ENCODE measurements at places on chromosomes 1 and 21.

- DNase-seq, result no peak
Measured at GRCh38 chr1:206636671-206637070, 1.3 kb downstream of the DYRK3 start.

DNA sequence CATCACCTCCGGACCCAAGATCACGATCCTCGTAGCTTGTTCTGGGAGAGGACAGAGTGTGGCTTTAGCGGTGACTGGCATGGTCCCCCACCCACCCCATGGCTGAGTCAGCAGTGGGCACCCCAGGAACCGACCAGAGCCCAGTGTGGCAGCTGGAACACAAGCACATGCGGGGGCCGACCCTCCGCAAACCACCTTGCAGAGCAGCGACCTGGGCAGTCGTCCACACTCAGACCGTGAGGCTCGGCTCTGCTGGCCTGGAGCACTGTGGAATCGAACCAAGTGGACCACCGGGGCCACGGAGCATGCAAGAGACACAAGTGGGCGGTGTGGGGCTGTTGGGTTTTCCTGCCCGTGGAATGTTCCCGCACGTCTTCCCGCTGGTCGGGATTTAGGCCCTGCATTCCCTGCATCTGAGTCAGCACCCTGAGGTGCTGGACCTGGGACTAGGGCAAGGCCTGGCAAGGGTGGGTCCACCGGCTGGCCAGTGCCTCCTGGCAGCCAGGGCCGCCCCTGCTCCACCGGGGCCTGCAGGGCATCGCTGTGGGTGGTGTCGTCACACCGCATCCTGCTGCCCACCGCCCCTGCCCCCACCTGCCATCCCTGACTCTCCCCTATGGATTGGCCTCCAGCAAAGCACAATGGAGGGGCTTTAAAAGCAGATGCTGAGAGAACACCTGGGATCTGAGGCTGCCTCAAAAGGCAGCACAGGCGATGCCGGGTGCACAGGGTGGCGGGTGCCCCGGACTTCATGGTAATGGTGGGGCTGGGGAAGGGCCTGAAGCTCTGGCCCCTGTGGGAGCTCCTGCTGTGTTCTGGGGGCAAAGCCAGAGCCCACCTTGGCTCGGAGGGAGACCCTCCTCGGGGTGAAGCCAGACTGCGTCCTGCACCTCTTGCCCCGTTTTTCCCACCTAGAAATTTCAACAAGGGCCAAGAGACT lies 18.5 kb downstream of the MORN1 start:
- DNase-seq, result no peak

GRCh38 chr1:216119600-216119999 lies 303.6 kb downstream of the USH2A start:
- DNase-seq, result peak; percentile 31

DNA sequence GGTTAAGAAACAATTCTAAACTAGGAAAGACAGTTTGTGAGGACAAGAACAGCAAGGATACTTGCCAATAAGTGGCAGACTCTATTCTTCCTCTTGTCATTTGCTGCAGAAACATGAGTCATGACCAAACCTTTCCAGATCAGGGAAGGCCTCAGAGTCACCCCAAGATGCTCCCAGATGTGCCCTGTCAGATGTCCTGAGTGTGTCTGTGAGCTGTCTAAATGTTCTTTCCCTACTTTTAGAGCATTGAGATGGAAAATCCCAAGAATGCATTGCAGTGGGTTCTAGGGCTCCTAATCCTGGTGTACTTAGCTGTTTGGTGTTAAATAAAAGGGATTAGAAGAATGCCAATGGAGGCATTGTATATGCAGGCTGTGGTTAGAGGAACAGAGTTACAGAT lies 57.5 kb upstream of the KIAA0040 start:
- no peak for DNase-seq

- DNase-seq, result no peak
Measured at GRCh38 chr1:32257227-32257508, 6.1 kb downstream of the LCK start.

DNA sequence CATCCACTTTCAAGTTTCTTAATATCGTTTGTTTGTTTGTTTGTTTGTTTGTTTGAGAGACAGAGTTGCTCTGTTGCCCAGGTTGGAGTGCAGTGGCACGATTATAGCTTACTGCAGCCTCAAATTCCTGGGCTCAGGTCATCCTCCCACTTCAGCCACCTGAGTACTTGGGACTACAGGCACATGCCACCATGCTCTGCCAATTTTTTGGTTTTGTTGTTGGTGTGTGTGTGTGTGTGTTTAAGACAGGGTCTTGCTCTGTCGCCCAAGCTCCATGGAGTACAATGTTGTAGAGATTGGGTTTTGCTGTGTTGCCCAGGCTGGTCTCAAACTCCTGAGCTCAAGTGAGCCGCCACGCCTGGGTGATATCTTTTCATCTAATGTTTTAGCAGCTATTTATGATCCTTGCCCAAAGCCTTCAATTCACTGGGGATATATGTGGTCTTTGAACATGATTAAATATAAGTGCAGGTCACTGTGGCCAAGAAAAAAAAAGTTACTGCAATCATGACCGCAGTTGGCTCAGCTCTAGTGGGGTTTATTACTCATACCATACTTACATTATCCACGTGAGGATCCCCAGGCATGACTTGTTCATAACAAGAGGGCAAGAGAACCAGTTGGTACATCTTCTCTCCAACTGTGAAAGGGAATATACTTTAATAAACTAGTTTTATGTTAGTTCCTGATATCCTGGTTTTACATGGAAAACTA lies 8.0 kb downstream of the RRP1B start:
- DNase-seq, result no peak

- peak; percentile 21 for DNase-seq
Measured at GRCh38 chr1:101993710-101994109, 3.0 kb downstream of the OLFM3 start.
